Left ventricle myocardium superior (tissue), 1 donor: ENCODE measurements at places on chromosomes 2 and 18. TPM values are rescaled to one million over a fixed set of nuclear protein-coding genes. Genes with fewer than 3 reads are reported as not detected.

The ZSWIM2 gene
- not detected for total RNA-seq

- no peak for DNase-seq
Measured at GRCh38 chr2:223697892-223698645, 95.9 kb upstream of the SCG2 start.

DNA sequence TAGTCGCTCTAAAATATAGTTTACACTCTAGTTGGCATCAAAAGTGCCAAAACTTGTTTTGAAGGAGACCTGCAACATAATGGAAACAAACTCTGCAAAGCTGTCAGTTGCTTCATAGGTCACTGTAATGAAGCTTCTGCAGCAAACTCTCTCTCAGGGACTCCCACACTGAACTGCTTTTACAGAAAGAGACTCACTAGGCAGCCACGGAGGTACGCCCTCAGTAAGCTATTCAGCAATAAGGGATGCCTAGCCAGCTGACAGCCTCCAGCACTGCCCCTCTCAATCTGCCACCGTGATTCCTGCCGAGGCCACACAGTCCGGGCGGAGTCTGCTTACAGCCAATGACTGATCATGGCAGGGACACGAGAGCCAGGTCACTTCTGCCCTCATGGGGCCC, 51.1 kb downstream of the COLEC12 start:
- DNase-seq, result peak; percentile 38

GRCh38 chr2:173544641-173545363, 190.1 kb downstream of the CDCA7 start:
- no peak for DNase-seq

DNA sequence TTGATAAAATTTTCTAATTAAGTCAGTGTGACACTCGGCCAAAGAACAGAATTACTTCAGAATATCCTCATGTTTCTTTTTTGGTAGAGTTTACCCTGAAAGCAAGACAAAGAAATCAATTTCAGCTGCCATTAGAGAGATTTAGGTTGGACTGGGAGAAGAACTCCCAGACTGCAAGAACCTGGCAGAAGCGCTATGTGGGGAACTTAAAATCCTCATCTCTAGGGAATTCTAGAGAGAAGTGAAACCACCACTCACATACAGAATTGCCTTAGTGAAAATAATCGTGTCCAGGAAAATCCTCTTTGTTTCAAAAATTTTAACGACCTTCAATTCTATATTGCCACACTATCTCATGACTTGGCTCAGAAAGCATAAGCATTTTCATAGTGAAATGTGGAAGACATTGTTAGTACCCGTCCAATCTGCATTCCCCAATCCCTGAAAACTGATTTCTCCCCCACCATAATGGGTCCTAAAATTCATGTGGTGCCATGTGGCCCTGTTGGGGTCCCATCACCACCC, 297.3 kb upstream of the MEIS1 start:
- DNase-seq, result no peak

DNA sequence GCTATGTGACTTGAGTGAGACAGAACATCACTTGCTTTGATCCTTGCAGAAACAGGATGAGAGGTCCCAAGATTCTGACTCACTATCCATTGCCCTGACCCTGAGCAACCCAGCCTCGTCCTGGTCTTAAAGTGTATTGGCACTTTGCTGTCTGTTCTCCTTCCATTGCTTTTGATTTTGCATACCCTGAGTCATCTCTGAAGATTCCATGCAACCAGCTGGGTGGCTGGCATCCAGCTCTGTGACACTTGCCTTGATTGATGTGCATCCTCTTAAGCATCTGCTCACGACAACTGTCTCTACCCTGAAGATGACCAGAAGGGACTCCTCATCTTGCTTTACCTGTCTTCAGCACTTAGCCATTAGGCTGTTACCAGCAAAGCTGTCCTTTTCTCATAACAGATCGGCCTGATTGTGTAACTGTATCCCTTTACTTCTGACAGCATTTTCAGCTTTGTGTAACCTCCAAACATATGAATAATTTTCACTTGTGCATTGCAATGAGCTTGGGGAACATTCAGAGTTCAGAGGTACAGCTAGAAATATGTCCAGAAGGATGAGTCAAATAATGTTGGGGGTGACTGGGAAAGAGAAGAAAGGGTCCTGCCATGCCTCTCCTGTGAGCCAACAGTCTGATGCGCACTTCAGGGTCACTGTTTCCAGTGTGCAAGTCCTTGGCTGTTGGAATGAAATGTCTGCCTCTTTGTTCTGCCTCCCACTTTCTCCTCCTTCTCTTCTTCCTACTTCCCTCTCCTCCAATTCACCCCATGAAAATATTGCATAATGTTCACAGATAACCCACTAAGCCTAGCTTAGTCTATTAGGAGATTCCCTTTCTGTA, 249.7 kb upstream of the OSR1 start:
- DNase-seq, result no peak
